ENCODE measurements at places on chromosomes 5 and 9.

DNA sequence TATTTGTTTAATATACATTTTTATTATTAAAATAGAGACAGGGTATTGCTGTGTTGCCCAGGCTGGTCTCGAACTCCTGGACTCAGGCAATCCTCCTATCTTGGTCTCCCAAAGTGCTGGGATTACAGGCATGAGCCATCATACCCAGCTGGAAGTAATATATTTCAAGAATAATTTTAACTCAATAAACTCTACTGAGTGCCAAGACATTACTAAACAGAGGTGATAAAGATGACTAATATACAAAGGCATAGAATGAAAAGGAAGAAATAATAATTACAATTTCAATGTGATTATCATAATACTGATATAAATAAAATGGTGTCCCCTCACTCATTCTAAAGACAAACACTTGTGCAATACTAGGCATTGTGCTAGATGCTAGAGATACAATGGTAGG lies 13.9 kb downstream of the GOLPH3 start:
- DNase-seq, result no peak

DNA sequence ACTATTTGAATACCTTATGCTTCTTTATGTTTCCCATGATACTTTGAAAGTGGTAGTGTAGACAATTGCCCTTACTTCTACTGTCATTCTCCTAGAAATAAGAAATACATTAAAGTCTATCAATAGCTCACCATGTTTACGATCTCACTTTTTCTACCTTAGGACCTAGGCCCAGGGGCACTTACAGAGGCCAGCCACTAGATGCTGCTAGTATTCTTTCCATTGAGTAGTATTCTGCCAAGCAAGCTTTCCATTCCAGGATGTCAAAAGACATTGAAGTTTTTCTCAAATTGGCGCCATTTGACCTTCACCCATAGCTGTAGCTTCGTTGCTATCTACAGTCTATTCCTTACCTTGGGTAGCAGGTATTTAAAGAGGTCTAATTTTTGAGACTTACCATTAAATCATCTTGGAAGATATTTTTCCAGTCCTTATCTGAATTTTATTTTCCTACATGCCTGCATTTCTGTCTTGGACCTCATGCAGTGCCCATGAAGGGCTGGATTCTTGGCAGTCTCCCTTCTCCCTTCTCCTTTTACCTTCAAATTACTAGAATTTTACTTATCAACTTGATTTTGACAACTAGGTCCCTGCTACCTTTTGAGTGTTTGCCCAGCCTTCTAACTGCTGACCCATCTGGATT lies 246.0 kb upstream of the NUDT12 start:
- DNase-seq, result peak; percentile 31

GRCh38 chr5:99032234-99033013 lies 103.6 kb upstream of the CHD1 start:
- DNase-seq, result peak; percentile 9

GRCh38 chr5:99317136-99317535 lies 388.3 kb upstream of the CHD1 start:
- DNase-seq, result no peak

GRCh38 chr9:136686534-136686793 lies 793 bp downstream of the AGPAT2 start:
- no peak for DNase-seq

- DNase-seq, result no peak
Observed at GRCh38 chr9:6842584-6842947, 84.8 kb downstream of the KDM4C start.

Measured in NCI-H1048 (cell line).